ENCODE measurements at places on chromosomes 16 and 17.

GRCh38 chr16:71974068-71974818, 26.0 kb downstream of the PKD1L3 start:
- no peak for DNase-seq

- peak; percentile 81 for DNase-seq
Observed at GRCh38 chr17:45353043-45353442, 36.2 kb upstream of the MAP3K14 start.

- no peak for DNase-seq
Observed at GRCh38 chr16:35745821-35746248, 2286.4 kb downstream of the TP53TG3F start.

DNA sequence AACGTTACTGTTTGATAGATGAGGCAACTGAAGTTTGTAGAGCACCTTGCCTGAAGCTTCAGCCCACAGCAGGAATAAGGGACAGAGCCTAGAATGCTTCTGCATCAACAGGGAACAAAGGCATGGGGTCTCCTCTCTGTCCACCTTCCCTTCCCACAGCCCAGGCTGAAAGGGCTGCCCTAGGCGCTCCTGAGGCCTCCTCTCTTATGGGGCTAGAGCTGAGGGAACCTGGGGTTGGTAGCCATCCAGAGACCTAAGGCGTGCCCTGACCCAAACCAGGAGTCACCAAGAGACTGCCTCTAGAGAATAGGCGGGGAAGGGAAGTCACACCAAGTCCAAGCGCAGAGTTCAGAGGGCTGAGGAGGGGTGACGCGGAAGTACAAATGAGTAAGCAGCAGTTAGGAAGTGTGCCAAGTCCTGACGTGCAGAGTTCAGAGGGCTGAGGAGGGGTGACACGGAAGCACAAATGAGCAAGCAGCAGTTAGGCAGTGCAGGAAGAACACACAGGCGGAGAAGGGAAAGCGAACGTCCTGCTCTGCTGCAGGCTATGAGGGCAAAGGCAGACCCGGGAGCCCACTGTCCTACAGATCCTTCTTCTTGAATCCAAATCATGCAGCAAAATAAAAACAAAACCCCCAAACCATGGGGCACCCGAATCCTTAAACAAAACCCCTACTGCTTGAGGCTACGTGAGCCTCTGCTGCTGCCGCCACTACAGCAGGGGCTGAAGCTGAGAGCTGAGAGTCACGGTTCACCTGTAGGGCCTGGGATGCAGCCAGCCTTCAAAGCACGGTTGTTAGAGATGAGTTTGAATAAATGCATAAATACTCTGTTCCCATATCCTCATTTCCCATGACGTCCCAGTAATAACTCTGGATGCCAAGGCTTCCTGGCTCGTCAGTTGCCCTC, 2.7 kb upstream of the SPG7 start:
- DNase-seq = peak; percentile 92

DNA sequence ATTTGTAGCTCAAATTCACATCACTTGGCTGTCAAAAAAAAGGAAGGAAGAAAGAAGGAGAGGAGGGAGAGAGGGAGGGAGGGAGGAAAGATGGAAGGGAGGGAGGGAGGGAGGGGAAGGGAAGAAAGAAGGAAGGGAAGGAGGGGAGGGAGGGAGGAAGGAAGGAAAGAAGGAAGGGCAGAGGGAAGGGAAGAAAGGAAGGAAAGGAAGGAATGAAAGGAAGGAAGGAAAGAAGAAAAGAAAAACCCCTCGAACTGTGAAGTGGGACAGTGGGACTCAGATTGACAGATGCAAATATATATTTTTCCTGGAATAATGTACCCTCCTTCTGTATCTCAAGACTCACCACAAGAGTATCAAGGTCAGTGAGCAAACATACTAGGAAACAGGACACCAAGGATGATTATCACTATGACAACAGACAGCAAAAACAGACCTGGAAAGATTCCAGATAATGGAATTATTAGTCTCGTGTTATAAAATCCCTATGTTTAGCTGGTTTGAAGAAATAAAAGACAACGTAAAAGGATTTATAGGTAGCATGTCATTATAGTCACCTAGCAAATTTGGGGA, 24.2 kb upstream of the ABCA3 start:
- no peak for DNase-seq
